Karpas-422 (cell line): ENCODE measurements at places on chromosomes 2 and 18. TPM values are rescaled to one million over a fixed set of nuclear protein-coding genes. Genes with fewer than 3 reads are reported as not detected.

C2orf80 gene
- not detected in 2 replicates for total RNA-seq

- no peak for DNase-seq
These were observed 146.0 kb upstream of the SERTAD2 start for GRCh38 chr2:64799592-64800252.

DNA sequence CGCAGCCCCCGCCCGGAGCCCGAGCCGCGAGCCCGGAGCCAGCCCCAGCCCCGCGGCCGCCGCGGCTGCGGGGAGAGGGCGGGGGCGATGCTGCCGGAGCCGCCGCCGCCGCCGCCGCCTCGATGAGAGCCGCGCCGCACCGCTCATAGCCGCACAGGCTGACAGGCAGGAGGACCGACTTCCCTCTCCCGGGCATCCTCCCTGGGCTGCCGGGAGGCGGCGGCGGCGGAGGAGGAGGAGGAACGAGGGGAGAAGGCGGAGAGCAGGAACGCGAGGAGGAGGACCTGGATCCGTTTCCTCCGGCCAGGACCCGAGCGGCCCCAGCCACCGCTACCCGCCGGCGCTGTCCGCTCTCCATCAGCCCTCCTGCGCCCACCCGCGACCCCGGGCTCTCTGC lies 370 bp downstream of the KLHL29 start:
- peak; percentile 51 for DNase-seq

DNA sequence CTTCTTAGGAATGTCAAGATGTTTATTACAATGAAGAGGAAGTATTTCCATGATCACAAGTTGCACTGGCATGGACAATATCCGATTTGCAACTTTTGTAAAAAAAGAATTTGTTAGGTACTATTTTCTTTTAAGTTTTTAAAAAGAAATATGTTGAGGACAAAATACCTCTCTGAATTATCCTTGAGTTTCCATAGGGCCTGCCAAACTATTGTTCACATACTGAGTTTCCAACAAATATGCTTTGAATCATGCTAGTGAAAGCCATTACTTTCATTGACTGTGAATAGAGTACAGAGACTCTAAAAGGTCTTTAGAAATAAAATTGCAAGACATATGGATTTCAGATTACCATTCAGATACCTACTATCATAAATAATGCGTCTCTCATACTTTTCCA lies 566.1 kb downstream of the TMEM182 start:
- DNase-seq, result no peak

GRCh38 chr2:54668711-54669110 lies 54.8 kb upstream of the EML6 start:
- no peak for DNase-seq

UGT1A5 gene
- total RNA-seq, result not detected in 2 replicates

- DNase-seq, result no peak
These were observed 3.1 kb downstream of the DLX2 start for GRCh38 chr2:172099472-172100079.

ST6GAL2 gene
- 0.47 and 0.82 TPM in 2 replicates for total RNA-seq

- DNase-seq, result no peak
These were observed 15.7 kb upstream of the GPR17 start for GRCh38 chr2:127630096-127630863.

FKBP7 gene
- 6.2 and 23.1 TPM in 2 replicates for total RNA-seq

DNA sequence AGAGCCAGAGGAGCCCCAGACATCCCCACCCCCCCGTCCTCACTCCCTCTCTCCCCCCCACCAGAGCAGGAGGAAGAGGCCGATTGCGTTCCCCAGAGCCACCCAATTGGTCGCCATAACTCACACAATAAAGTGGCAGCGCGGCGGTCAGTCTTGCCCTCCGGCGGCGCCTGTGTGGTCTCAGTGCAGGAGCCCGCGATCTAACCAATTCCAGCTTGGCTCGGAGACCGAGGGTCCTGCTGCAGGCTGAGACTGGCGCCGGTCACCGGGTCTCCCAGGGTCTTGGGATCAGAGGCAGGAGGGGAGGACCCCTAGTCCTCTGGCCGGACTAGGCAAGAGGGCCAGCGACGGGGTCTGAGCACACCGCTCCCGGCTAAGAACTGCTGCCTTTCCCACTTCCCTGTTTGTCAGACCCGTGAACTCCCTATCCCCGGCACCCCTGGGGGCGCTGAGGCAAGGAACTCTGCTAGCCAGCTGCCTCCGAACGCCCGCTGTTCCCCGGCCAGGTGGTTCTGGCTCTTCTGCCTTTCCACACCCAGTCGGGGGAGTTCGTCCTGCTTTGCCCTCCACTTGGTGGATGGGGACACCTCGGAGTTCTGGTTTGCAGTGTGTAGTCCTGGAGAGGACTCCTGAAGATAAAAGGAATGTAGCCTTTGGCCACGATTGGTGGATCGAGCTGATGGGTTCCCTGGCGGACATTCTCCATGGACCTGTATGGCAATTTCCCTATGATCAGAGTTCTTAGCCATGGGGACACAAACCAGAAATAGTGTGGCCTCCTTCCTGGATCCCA lies 1.0 kb upstream of the HOXD12 start:
- no peak for DNase-seq

DNA sequence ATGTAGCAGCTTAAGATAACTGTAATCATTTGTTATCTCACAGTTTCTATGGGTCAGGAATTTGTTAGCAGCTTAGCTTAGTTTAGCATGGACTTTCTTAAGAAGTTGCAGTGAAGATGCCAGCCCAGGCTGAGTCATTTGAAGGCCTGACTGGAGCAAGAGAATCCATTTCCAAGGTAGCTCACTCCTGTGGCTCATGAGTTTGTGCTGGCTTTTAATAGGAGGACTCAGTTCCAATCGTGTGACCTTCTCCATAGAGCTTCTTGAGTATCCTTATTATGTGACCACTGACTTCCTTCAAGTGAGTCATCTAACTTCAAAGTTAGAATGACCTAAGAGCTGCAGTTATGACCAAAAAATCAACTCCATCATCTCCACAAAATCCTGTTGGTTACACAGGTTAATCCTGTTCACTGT lies 1.4 kb downstream of the GPATCH11 start:
- no peak for DNase-seq

DNAJC5G gene
- total RNA-seq, result not detected in 2 replicates

- no peak for DNase-seq
These were observed 50.9 kb downstream of the MARCO start for GRCh38 chr2:118992740-118993391.

DNA sequence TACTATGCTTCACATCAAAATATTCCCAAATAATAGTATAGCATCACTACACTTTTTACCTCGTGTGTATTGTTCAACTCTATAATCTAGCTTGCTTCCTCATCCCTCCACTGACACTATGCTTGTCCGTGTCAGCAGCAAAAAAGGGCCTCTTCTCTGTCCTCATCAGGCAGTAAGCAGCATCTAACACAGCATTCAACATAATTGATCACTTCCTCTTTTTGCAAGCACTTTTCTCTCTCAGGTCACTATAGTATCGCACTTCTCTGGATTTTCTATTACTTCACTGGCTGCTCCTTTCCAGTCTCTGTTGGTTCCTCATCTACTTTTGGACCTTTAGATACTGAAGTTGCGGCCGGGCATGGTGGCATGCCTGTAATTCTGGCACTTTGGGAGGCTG lies 64.9 kb upstream of the ZSWIM2 start:
- no peak for DNase-seq

ARMC9 gene
- total RNA-seq, result 7.7 and 11.5 TPM in 2 replicates

- DNase-seq, result no peak
These were observed 114.8 kb downstream of the PLB1 start for GRCh38 chr2:28610583-28611201.

- no peak for DNase-seq
These were observed 75.4 kb upstream of the PGAP1 start for GRCh38 chr2:197001921-197002320.

DNA sequence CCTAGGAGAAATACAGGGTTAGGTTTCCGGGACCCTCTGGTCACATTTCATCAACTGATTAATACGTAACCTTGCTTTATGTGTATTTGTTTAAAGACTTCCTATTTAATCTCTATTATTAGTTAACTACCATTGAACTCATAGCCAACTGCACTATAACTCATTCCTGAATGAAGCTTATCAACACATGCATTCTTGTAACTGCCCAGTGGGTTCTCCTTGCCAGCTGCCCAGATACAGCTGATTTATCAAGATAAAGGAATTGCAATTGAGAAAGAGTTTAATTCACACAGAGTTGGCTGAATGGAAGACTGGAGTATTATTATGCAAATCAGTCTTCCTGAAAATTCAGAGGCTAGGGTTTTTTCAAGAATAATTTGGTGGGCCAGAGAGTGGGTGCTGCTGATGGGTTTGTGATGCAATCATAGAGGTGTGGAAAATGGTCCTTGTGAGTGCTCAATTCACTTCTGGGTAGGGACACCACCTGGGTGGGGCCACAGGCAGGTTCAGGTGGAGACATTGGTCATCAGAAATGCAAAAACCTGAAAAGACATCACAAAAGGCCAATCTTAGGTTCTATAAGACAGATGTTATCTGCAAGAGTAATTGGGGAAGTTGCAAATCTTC lies 21.1 kb upstream of the NOSTRIN start:
- DNase-seq, result no peak

GRCh38 chr2:166563894-166564293 lies 69.8 kb upstream of the SCN7A start:
- no peak for DNase-seq

DNA sequence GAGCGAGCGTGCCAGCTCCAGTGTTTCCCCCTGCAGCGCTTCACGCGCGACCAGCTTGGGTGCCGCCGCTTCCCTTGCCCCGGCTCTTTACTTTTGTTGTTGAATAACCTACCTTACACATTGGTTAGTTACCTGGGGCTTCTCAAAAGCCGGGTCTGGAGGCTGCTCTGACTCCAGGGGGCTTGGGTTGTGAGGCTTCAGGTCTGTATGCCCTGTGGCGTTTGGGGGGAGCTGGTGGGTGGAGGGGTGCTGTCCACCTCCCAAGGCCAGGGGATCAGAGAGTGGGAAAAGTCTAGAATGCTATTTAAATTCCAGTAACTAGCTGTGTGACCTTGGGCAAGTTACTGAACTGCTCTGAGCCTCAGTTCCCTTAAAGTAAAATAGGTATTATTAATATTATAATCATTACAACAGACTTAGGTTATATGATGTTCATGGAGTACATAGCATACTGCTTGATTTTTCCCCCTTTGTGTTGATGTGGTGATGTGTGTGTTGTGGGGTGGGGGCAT lies 770 bp downstream of the LYPD6B start:
- no peak for DNase-seq

DNA sequence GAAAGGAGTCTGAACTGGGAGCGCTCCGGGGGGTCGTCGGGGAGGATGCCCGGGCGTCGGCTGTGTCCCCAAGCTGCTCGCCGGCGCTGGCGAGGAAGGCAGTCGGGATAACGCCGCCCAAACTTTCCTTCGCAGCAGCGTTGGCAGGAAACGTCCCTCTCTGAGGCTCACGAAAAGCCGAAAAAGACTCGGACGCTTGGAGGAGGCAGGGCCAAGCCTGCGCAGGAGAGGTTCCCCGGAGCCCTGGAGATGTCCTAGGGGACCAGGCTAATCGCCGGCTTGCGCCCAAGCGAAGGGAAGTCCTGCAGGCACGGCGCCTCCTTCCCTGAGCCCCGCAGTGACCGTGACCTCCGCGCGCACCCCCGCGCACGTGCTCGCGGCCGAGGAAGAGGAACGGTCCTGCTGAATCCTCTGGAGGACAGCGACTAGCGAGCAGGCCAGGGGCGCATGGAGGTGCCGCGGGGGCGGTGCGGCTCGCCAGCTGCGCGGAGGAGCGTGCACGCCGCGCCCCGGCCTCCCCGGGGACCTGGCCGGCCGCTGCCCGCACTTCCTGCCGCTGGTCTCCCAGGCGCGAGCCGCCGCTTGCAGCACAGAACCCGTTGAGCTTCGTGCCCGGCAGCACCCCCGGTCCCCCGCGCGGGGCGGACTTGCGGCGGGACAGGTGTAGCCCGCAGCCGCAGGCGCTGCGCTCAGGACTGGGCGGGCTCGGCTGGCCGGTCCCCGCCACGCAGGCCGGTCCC lies at the start of gene SH3RF3:
TSS of gene SH3RF3 (plus strand) at position 590 of the 740 bp plus-strand sequence.
- no peak for DNase-seq

DNA sequence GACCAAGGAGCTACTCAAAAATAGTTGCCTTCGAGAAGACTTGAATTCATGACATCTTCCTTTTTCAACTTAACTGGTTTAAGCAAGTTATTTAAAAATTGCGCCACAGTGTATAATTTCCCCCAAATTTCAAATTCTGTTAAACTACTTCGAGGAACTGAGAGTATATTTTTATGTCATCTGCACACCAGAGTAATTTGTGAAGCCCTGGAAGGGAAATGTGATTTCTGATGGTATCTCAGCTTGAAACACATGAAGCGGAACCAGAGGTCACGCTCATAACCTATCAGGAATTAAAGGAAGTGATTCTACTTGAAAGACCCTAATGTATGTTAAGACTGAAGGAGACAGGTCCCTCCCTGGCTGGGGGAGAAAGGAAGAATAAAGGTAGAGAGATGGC lies 33.9 kb upstream of the DARS1 start:
- DNase-seq, result no peak

ITGB6 gene
- not detected in 2 replicates for total RNA-seq

- no peak for DNase-seq
These were observed 26.6 kb upstream of the SEH1L start for GRCh38 chr18:12921178-12921577.

SLC4A3 gene
- not detected in 2 replicates for total RNA-seq

DNA sequence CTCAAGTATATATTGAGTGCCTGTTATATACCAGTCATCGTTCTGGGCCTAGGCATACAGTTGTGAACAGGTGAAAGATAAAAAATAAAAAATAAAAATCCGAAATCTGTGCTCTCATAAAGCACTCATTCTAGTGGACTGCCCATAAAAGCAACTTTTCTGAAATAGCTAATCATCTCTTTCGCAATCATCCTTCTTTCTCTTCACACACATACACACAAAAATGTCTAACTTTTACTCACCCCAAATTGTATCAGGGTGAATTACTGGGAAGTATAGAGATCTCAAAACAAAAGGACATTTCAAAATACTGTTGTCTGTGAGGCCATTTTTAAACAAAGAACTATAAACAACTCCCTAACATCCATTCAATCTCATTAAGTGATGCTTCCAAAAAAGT lies 29.6 kb upstream of the ORC2 start:
- DNase-seq, result no peak

DNA sequence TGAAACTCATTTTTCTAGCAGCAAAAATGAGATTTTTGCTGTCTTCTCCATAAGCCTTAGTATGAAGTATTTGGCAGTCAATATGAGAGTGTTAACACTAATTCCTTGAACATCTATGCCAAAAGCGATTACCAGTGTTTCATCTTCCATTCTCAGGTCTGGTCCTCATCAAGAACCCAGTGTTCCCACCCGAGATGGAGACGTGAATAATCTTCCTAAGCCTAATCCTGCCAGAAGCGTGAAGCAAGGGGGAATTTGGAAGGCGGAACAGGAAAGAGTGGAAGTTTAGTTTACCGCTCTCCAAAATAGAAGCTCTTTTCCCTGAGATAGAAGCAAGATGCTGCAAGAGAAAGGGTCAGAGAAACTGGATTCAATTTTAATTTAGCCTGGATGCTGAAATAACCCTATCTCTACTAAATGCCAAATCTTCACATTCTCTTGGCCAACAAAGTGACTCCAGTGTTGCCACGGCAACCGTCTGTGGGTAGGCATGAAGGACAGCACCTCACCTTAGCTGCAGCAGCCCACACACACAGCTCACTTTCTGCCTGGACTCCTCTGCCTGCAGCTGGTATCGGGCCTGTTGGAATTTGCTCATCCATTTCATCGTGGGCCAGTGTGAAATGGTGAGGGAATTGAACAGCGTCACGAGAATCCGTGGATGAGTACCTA lies 711.1 kb downstream of the CBLN2 start:
- DNase-seq, result no peak

SERPINE2 gene
- 6.8 and 14.5 TPM in 2 replicates for total RNA-seq
